ENCODE measurements at places on chromosomes 13 and 19. TPM values are rescaled to one million over a fixed set of nuclear protein-coding genes. Genes with fewer than 3 reads are reported as not detected.

FFAR3 gene
- 0.54 TPM for total RNA-seq

MCEMP1 gene
- 0.27 TPM for total RNA-seq

DNA sequence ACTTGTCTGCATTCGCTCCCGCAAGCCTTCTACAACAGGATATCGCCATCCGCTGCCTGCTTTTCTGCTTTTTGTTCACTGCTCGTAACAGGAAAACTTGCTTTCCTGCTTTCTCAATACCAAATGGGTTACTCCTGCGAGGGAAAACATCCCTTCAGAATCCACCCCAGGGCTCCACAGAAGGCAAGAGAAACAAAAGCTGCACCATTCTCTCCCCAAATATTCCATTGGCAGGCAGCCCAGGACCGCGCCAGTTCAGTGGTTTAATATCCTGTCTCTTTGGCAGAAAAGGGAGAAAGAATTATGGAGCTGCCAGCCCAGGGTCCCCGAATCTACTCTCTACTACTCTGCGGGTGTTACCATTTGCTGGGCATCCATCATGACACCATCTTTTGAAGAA lies 84.7 kb upstream of the DOCK9 start:
- no peak for DNase-seq

TGFB1 gene
- total RNA-seq: 76.2 TPM

SNRNP70 gene
- 243 TPM for total RNA-seq

GRCh38 chr13:80742033-80742432 lies 401.1 kb upstream of the SPRY2 start:
- no peak for DNase-seq

DNA sequence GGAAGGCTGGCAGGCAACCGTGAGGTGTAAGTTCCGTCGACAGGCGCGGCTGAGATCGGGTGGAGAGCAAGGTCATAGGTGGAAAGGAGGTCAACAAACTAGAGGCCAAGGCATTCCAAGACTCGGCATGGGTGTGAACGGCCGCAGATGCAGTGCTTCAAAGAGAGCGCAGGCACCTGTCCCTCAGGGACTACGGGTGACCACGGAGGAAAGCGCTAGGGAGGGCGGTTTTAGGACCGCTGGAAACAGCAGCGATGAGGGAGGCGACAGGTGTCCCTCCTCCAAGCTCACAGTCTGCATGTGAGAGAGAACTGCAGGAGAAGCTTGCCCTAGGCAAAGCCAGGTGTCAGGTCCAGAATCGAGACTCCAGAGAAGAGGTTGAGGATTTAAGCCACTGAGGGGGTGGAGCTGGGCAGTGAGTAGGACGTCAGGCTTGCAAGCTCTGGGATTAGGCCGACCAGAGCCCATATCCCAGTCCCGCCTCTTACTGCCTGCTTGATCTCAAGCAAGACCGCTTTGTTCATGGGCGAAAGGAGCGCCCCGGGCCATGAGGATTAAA lies 1.6 kb upstream of the MLNR start:
- DNase-seq: no peak

Measured in hematopoietic multipotent progenitor cell (in vitro differentiated cells).